ENCODE measurements at places on chromosomes 12 and 14.

- no peak for DNase-seq
Observed at GRCh38 chr12:58814036-58814435, 106.3 kb downstream of the LRIG3 start.

DNA sequence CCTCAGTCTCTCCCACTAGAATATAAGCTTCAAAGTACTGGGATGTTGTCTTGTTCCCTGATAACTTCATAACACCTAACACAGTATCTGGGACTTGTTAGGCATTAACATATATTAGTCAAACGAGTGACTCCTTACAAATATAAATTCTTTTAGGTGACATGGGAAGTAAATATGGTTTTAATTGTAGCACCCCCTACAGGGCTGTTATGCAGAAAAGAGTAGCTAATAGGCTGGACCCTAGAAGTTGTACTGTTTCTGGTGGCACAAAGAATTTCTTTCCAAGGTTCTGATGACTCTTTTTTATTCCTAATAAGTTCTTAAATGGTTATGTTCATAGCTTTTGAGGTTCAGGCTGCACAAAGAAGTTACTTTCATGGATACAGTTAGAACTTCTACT lies 29.8 kb downstream of the GPATCH2L start:
- no peak for DNase-seq

DNA sequence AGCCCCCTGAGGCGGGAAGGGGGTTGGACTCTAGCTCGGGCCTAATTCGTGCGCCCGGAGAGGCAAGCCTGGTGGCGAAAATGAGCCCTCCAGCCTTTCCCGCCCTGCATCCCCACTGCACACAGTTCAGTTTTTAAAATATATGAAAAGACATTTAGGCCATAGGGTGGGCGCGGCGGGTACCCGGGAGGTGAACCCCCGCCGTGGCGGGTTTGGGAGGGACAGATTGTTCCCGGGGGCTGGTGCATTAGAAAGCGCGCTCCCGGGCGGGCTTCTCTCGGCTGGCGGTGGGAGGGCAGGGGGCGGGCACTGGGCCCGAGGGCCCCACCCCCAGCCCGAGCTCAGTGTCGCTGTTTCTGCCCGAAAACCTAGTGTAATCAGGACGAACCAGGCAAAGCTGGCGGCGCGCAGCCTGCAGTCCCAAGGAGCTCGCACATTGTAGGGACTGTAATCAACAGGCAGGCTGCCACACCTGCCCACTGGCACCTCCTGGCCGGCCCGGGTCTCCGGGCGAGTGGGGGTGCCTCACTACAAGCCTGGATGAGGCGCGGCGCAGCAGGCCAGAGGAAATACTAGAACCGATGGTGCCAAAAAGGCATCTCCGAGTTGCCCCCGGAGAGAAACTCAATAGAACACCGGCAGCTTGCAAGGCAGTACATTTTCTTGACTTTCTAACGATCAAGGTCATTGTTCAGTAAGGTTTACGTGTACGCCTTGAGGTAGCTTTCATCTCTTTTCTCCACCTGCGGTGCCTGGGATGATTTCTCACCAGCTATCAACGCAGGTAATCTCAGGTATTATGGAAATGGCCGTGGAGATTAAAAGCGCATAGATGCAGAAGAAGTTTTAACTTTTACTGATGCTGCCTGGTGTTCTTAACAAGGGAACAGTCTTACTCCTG lies 764 bp upstream of the SPTB start:
- peak; percentile 67 for DNase-seq

DNA sequence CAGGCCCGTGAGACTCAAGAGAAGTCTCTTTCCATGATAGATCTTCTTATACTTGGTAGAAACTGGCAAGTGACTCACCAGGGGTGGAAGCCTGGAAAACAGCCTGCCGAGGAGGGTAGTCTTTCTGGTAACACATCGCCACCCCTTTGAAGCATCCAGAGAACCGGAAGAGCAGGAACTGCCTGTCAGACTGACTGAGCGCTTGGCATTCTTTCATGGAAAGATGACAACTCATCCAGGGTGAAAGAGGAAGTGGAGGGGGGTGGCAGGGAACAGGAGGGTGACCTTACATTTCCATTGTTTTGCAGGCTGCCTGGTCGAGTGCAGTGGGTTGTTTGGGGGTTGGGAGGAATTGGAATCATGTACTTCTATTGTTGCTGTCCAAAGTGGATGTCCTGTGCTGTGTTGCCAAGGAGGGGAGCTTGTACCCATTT lies 34.5 kb downstream of the PRKCH start:
- peak; percentile 100 for DNase-seq

- DNase-seq: no peak
Observed at GRCh38 chr12:52210186-52210924, 18.5 kb upstream of the KRT80 start.

- DNase-seq: no peak
Observed at GRCh38 chr12:4448371-4448940, 2.8 kb upstream of the FGF6 start.

DNA sequence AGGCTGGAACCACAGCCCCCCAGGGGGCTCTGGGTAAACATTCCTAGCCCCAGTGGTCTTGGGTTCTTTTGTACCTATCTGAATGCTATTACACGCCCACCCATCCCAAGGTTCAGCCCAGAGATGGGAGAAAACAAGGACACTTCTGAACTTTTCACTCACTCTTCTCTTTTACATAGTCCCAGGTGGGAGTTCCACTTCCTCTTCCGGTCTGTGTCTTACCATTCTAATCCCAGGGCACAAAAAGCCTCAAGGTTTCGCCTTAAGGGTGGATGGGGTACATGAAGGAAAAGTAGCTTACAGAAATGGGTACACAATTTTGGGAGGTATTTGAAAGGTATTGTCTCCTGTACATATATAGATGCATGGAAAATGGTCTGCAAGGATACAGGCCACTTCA lies 79.0 kb downstream of the TMEM30B start:
- no peak for DNase-seq

DNA sequence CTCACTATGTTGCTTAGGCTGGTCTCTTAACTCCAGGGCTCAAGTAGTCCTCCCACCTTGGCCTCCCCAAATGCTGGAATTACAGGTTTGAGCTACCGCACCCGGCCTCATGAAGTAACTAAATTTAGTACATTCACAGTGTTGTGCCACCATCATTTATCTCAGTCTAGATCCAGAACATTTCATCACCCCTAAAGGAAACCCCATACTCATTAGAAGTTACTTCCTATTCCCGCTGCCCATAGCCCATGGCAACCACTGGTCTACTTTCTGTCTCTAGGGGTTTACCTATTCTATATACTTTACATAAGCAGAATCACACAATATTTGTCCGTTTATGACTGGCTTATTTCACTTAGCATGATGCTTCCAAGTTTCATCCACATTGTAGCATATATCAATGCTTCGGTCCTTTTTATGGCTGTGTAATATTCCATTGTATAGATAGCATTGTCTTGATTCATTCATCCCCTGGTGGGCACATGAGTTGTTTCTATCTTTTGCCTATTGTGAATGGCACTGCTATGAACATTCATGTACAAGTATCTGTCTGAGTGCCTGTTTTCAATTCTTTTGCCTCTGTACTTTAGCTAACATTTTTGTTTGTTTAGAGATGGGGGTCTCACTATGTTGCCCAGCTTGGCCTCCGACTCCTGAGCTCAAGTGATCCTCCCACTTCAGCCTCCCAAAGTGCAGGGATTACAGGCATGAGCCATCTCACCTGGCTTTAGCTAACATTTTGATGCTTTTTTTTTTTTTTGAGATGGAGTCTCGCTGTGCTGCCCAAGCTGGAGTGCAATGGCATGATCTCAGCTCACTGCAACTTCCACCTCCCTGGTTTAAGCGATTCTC lies 10.2 kb upstream of the SH2B3 start:
- no peak for DNase-seq

Measured in PC-9 (cell line).